Brain (organoid and tissue), 16 donors: ENCODE measurements at places on chromosomes 4 and X. TPM values are rescaled to one million over a fixed set of nuclear protein-coding genes. Genes with fewer than 3 reads are reported as not detected.

CSAG1 gene
- 1.9 TPM for polyA plus RNA-seq

- no peak for DNase-seq
These were observed 221.9 kb upstream of the MBNL3 start for GRCh38 chrX:132710656-132711155.

DNA sequence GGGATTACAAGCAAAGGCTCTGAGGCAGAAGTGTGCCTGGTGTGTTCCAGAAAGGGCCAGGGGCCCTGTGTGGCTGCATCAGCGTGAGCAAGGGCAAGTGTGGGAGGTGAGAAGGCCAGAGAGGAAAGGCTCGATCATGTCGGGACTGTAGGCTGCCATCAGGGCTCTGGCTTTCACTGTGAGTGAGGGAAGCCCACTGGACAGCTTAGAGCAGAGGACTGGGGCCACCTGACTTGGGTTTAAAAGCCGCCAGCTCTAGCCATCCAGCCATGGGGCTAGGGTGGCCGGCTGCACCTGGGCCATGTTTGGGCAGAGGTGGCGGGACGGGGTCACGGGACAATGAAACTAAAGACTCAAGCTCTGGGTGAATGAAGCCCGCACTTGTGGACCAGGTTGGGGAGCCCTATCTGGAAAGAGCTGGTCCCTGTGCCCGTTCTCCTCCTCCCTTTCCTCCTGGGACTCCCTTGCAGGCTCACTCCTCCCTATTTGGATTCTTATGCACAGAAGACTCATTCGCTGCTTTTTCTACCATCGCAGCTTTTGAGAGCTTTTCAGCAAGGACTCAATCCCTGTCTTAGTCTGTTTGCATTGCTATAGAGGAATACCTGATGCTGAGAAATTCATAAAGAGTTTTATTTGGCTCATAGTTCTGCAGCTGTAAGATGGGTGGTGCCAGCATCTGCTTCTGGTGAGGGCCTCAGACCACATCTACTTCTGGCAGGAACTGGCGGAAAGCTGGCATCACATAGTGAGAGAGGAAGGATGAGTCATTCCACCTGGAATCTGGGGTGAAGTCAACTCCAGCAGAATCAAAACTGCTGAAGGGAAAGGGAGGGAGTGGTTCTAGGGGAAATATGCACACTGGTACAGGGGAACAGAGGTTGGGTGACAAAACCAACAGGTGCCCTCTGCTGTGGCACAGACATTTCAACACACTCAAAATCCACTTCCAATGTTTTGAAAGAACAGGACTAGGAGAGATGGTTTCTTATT is 15.3 kb downstream of the CTAG1B start:
- no peak for DNase-seq

DNA sequence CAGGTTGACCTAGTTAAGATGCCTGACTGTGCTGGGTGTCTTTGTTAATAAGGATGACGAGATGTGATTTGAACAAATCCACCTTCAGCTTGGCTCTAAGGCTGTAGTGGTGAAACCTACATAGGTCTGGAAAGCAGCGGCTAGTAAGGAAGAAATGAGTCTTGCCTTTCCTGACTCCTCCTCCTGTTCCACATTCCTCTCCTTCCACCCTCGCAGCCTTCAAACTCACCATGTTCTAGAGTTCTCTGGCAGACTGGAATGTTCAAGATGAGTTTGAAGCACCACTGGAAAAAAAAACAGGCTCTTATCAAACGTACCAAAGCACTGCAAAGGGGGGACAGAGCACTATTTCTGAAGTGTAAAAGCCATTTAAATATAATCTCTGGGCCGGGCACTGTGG is 395.4 kb downstream of the BMPR1B start:
- DNase-seq = peak; percentile 27

PITX2 gene
- not detected for polyA plus RNA-seq

CACNA1F gene
- polyA plus RNA-seq = 1.4 TPM

GPC4 gene
- 3.7 TPM for polyA plus RNA-seq

PDGFC gene
- 3.4 TPM for polyA plus RNA-seq

DNA sequence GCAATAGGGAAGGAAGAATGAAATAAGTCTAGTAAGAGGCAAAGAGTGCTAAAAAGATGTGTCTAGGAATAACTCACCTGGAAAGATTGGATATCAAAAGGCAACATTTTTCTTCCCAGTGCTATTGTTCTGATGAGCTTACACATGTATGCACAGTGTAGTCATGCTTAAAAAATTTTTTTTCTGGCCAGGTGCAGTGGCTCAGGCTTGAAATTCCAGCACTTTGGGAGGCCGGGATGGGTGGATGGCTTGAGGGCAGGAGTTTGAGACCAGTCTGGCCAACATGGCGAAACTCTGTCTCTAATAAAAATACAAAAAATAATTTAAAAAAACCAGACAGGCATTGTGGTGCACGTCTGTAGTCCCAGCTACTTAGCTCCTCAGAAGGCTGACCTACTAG is 795.8 kb upstream of the IGFBP7 start:
- no peak for DNase-seq

- DNase-seq = peak; percentile 78
These were observed 21.0 kb downstream of the S100G start for GRCh38 chrX:16671005-16671404.

DNA sequence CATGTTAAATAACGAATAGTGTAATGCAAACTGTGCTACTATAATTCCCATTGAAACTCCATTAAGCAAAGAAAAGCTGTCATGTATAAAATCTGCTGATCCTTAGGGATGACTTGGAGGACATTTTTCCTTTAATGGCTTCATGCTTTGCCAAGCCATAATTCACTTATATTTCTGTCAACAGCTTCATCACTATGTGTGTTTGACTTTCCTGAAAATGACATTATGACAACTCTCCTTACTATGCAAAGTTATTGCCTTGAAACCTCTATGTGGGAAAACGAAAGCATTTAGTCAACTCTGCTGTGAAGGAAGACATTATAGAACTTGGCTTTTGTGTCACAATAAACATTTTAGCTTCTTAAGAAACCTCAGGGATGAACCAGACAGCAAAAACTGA is 210.5 kb downstream of the GRXCR1 start:
- DNase-seq = peak; percentile 1

DNA sequence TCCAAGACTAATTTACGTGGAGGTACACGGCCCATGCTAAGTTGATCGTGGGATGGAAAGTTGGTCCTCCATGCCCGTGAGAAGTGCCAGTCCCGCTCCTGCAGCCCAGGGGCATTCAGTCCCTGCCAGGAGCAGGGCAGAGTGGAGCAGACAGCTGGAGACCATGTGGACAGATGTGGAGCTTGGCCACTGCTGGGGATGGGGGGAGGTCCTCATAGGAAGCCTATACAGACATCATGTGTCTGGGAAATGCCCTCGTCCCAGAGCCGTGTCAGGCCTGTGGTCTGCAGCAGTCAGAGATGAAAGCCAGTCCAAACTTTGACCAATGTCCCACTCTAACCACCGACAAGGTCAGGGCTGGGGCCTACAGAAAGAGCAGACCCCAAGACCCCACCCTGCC is 118.4 kb downstream of the CPZ start:
- no peak for DNase-seq

DNA sequence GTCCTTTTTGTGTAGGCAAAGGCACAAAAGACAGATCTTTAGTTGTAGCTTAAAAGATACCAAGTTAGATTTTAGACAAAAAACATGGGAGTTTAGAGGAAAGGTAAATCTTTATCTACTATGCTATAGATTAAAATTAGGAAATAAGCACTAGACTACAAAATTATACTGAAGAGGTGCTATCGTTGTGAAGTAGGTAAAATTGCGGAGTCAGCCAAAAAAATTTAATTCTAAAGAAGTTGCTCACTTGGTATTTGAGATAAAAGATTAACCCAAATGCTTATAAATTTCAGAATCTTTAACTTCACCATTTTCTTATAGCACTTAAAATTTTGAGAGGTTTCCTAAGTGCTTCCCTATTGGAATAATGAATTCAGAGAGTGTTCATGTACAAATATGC is 604.1 kb downstream of the GRXCR1 start:
- no peak for DNase-seq

DNA sequence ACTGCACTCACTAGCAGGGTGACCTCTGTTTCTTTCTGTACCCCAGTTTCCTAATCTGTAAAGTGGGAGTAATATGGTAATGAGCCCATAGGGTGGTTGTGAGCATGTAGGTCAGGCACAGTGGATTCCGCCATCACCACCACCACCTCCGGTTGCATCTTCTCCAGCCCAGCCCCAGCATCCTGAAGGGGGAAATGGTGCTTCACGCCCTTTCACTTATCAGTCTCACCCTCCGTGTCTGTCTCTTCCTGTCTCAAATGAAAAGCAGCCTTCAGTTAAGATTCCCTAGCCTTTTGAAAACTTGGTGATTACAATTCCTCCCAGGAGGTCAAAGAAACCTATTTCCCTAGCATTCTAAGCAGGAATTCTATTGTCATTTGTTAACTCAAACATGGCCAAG is 16.9 kb upstream of the XPNPEP2 start:
- no peak for DNase-seq

GRCh38 chr4:152727784-152728183 is 48.0 kb upstream of the TMEM154 start:
- DNase-seq = no peak
